ENCODE measurements at places on chromosomes 13 and 19.

DNA sequence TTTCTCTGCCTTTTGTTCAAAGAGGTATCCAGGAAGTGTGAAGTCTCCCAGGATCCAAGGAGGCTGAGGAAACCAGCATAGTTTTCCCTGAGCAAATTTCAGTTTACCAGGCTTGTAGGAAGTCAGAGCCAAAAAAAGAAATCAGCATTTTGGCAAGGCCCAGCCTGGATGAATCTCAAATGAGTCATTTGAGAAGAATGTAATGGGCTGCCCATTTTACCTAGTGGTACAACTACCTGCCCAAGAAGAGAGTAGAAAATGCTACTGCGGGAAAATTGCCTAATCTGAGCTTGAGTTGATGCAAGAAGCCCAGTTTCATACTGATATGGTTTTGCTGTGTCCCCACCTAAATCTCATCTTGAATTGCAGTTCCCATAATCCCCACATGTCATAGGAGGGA lies 284.1 kb upstream of the ZNF507 start:
- no peak for DNase-seq

- DNase-seq, result peak; percentile 31
Measured at GRCh38 chr19:53818756-53819155, 5.4 kb downstream of the NLRP12 start.

DNA sequence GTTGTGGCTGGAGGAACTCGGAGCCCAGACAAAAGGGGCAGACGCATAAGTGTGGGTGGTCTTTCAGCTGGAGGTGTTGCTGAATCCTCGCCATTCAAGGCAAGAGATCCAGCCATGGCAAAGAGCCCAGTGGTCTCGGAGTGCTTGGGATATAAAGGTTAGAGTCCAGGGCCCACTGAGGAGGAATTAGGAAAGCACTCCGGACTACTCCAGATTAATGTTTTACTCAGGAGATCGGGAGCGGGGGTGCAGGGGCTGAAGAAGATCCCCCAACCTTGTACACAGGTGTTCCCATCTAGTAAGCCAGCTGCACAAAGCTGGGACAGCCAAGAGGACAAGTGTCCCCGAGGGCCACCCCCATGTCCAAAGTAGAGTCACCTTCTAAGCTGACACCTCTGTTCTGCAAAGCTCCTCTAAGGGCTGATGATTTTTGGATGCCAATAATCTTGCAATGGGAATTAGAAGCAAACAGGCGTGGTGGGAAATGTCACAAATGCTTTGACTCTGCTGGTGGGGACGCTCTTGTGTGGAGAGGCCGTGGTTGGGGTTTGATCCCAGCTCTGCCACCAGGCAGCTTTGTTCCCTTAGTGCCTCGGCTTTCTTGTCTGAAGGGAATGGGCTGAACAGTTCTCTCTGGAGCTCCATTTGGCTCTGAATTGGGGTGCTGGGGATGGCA lies 194.3 kb upstream of the SOX1 start:
- DNase-seq, result no peak

DNA sequence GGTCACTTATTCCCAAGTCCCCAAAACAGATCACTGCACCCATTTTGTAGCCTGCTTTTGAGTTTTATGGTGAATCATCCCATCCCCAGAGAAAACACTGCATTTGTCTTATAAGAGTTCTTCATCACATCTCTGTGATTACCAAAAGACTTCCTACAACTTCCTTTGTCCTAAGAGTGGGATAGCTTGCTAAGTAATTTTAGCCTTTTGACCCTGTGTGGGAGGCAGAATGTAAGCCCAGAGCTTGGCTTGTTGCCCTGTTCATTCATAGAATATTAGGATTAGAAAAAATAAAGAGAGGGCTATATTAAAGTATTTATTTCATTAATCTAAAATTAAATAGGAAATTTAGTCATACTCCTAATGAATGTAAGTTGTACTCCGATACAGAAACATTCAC lies 213.3 kb downstream of the MZT1 start:
- no peak for DNase-seq

DNA sequence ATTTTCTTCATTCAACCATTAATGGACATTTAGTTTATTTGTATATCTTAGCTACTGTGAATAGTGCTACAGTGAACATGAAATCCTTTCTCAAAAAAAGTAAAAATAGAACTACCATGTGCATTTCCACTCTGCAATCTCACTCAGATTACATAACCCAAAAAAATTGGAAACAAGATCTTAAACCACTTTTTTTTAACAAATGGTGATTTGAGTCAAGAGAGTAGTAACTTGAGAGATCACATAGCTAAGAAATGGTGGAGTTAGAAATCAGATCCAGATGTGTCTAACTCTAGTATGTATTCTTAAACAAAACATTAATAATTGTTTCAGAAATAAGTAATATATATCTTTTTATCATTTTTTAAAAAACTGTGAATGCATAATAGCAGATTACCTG lies 318.3 kb upstream of the SGCG start:
- no peak for DNase-seq

GRCh38 chr13:97321616-97322321 lies 99.6 kb downstream of the MBNL2 start:
- no peak for DNase-seq

DNA sequence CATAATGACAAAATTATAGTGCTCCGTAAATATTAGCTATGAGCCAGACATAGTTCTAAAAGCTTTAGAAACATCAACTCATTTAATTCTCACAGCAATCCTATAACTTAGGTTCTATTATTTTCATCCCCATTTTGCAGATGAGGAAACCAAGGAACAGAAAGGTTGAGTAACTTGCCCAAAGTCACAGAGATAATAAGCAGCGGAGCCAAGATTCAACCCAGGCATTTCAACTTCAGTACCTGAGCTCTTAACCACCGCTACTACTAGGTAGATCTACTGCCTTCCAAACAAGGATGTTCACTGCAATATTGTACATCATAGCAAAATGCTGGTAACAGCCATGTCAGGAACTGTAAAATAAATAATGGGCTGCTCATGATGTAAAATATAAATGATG lies 39.9 kb downstream of the ELF1 start:
- no peak for DNase-seq

- no peak for DNase-seq
Measured at GRCh38 chr13:113139577-113139976, 17.0 kb downstream of the F10 start.

- peak; percentile 66 for DNase-seq
Measured at GRCh38 chr19:40141551-40141950, 49.7 kb upstream of the MAP3K10 start.

Data from posterior cingulate gyrus (tissue), 11 donors.